ENCODE measurements at places on chromosomes 12 and 14.

GRCh38 chr14:55535516-55536203, 44.3 kb upstream of the KTN1 start:
- DNase-seq = no peak

GRCh38 chr12:111202237-111202915, 166.5 kb downstream of the PHETA1 start:
- no peak for DNase-seq

DNA sequence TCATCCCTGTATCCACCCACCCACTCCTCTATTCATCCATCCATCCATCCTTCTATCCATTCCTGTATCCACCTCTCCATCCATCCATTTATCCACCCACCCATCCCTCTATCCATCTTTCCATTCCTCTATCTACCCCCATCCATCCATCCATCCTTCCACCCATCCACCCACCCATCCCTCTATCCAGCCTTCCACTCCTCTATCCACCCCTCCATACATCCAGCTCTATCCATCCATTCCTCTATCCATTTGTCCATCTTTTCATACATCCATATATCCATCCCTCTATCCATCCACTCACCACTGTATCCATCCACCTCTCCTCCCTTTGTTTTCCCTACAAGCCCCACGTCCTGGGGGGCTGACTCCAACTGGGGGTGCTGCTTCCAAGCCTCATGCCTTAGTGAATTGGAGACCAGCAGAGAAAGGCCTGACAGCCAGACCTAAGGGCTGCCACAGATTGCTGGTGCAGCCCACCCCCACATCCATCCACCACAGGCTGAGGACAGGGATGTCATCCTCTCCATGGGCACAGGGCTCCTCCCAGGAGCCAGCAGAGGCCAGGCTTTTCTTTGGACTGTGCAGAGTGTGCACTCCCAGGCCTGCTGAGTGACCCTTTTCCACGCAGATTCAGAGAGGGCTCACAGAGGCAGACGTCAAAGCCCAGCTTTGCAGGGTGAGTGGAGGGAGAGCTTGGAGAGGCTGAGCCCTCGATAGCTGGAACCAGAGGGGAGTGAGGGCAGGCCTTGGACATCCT, 18.9 kb upstream of the GPR132 start:
- DNase-seq = no peak

DNA sequence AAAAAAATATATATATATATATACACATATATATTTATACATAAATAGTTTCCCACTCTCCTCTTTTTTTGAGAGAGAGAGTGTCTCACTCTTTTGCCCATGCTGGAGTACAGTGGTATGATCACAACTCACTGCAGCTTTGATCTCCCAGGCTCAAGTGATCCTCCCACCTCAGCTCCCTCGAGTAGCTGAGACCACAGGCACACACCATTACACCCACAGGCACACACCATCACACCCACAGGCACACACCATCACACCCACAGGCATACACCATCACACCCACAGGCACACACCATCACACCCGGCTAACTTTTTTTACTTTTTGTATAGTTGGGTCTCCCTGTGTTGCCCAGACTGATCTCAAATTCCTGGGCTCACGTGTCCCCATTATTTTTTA, 14.1 kb upstream of the GAPDH start:
- no peak for DNase-seq

DNA sequence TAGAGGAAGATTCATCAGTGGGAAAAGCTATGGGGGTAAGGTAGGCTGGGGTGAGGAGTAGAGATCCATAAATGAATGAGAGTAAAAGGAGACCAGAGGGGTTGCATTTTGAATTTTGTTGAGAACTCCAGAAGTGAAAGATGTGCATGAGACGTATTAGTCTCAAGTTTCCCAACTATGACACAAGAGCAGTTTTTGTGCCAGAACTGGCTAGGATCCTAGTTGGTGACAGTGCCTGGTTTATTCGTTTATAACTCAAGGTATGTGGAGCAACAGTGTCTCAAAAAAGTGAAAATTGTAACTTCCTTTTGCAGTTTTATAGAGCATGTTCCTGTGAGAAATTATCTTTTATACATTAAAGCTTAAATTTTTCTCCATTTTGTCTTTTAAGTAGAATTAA, 377.0 kb downstream of the NPAS3 start:
- peak; percentile 8 for DNase-seq

GRCh38 chr14:33560718-33561431, 390.0 kb downstream of the EGLN3 start:
- DNase-seq = no peak

DNA sequence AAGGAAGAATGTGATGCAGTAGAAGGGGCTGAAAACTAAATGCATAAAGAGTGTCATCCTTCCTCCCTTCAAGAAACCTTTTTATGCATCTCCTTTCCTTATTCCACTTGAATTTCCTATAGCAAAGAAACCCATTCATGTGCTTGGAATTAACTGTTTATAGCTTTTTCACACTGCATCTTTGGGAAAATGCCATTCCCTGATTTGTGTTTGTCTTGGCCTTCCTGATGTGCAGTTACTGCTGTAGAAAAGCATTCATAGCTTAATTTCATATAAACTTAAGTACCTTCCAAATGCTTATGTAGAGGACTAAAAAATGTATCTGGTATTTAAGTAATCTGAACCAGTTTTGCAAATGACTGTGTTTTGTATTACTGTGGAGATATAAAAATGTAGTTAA, 61.8 kb downstream of the SDR9C7 start:
- no peak for DNase-seq

Data from GM04504 (cell line).